ENCODE measurements at places on chromosomes 16 and 17.
A peak's percentile ranks its signal among the peaks of the same experiment; 100 is the strongest.

- no peak for DNase-seq
Measured at GRCh38 chr17:19787733-19788357, 39.7 kb upstream of the ALDH3A1 start.

GRCh38 chr17:40621019-40621418 is 26.6 kb downstream of the SMARCE1 start:
- DNase-seq: no peak

DNA sequence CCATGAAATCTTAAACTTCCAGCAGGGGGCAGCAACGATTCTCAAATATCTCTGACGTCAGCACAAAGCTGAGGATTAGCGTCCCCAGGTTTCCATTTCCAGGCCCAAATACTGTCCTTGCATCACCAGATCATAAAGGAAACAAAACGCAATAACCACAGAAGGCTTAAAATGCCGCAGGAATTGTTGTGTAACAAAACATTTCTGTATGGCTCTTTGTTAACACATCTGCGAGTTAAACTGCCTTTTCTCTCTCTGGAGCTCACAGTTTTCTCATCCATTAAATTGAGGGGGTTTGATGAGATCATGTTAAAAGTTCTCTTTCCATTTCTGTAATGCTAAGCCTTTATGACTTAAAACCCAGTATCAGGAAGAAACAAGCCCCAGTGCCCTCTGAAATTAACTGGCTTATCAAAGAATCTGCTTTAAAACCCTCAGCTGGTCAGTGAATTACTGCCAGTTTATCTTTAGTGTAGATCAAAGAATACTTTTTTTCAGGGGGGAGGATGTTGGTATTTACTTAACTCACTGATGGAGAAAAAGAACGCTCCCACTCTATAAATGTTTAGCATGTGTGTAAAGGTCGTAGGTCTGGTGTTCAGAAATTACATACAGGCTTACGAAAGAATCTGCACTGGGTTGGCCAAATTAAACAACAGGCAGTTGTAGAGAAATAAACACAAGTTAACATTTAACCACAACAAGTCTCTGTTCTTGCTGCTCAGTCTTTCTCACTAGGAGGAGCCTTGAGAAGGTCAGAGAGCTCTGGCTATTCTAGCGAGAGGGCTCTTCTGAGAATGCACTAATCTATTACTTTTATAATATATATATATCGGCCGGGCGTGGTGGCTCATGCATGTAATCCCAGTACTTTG is 10.6 kb upstream of the TERF2 start:
- DNase-seq: peak; percentile 68

GRCh38 chr16:24409045-24409444 is 130.3 kb upstream of the RBBP6 start:
- DNase-seq: no peak

GRCh38 chr17:29591146-29591736 is 1.7 kb upstream of the ANKRD13B start:
- DNase-seq: no peak
